ENCODE measurements at places on chromosomes 3 and 15.

GRCh38 chr3:185734725-185735096 lies 90.1 kb downstream of the IGF2BP2 start:
- no peak for DNase-seq

GRCh38 chr3:59782664-59783063 lies 732.8 kb upstream of the CFAP20DC start:
- DNase-seq = no peak

DNA sequence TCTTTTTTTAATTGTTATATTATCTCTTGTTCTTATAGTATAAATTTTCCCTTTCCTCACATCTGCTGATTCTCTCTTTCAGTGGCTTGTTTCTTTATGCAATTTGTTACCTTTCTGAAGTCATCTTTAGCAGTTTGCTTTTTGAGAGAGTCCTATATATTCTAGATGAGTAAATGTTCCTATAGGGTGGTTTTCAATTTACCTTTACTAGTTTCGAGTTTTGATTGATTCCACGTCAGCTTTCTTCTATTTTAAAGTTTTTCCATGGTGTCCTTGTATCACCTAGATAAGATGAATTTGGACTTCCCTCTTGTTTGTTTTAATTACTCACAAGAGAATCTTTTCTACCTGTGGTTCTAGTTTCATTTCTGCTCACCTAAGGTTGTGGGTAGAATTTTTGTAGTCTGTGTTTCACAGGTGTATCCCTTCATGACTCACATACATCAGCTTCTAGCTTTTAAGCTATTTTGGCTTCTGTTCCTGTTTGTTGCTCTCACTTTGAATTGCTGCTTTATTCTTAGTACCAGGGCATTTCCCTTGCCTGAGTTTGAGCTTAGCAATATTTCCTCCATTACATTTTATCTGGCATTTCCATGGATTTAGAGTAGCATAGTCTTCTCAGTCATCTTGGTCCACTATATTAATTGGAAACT lies 6.4 kb downstream of the TEX9 start:
- DNase-seq = no peak

GRCh38 chr15:33443708-33444107 lies 132.9 kb downstream of the RYR3 start:
- DNase-seq = no peak

- DNase-seq = peak; percentile 26
These were observed 30.0 kb upstream of the NR2E3 start for GRCh38 chr15:71780115-71780976.

GRCh38 chr3:45929042-45929679 lies 14.1 kb upstream of the CXCR6 start:
- no peak for DNase-seq

- no peak for DNase-seq
These were observed 283.8 kb upstream of the ADAMTS9 start for GRCh38 chr3:64971602-64972001.

DNA sequence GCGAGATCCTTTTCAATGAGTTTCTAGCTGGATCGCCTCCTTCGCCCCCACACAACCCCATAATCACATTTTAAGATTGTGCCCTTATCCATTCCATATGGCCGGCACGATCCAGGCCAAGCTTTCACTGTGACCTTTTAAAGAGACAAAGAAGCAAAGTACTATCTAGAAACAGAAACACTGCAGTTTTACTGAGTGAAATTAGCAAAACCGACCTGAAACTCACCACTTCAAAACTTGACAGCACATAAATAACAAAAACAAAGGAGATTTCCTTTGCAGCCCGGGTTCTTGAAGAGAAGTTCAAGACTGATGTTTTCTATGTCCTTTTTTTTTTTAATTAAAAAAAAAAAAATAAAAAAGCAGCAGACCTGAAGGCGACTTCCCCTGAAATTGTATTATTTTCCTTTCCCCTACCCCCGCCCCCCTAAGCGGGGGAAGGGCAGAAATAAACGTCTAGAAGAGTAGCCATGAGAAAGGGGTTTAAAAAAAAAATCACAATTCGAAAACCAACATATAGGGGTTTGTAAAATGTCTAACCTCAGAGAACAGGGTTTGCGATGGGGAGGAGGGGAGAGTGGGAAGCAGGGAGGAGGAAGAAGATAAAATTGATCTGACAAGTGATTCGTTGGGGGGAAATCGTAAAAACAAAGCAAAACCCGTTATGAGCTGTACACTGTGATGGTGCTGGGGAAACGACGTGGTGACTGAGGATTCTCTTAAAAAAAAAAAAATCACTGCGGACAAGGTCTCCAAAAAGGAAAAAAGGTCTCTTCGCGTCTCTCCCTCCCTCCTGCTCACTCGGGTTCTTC lies 1.5 kb downstream of the SATB1 start:
- peak; percentile 22 for DNase-seq

- no peak for DNase-seq
These were observed 620 bp upstream of the UBR1 start for GRCh38 chr15:43106486-43106829.

DNA sequence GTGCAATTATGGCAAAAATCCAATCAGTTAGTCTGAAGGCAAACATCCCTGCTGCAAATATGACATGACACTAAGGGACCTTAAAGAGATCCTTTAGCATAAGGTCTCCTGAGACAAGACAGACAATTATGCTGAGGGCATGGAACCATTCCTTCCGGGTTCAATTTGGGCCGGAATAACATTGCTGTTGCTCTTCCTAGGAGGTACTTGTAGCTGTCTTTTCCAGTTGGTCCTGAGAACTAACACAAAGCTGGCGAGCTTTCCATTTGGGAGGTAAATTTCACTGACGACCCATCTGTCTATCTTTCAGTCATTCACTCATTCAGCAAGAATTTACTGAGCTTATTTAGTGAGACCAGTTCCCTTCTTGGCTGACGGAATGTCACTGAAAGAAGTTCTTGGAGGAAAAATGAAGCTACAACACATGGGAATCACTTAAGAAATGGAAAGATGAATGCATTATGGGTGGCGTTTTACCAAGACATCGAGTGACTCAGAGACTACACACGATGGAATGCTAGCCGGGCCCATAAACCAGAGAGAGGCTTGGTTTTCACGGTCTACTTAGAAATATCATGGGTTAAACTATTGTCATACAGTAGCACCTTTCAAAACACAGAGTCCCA lies 215.5 kb downstream of the PDZRN3 start:
- DNase-seq = no peak

GRCh38 chr3:120569222-120570057 lies 26.7 kb upstream of the NDUFB4 start:
- DNase-seq = no peak

DNA sequence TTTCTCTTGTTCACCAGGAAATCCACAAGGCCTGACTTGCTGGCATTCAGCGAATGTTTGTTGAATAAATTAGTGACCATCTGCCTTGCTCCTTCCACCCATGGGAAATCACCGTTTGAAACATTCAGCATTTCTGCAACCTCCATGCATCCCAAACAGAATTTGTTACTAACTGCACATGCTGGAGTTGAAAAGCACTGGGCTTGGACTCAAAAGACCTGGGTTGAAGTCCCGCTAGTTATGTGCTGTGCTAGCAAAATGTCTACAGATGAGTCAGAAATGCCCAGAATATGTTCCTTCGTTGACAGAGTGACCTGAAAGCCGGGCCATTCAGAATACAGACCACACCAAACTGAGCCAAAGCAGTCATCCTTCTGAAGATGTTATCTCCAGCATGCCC lies 144.6 kb downstream of the ALDH1A2 start:
- no peak for DNase-seq

DNA sequence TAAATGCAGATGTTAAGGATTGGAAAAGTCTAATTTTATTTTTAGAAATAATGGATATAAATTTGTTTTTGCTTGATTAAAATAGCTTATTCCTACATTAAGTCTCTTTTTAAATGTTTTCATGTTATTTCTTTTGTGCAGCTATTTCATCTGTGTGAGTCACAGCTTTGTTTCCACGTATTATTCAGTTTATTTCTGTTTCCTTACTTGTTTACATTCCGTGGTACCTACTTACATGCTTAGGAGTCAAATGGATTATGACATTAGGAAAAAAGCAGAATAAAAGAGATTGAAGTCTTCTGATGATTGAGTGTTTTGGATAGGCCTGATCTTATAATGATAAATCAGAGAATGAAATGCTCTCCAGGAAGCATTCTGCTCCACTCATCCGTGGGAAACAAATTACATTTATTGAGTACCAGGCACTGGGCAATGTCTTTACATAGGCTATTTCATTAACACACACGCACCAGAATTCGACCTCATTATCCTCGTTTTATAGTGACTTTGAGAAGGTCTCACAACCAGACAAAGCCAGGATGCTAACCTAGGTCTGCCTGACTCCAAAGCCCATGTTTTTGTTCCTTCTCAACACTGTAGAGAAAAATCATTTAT lies 38.1 kb upstream of the RASA2 start:
- no peak for DNase-seq

DNA sequence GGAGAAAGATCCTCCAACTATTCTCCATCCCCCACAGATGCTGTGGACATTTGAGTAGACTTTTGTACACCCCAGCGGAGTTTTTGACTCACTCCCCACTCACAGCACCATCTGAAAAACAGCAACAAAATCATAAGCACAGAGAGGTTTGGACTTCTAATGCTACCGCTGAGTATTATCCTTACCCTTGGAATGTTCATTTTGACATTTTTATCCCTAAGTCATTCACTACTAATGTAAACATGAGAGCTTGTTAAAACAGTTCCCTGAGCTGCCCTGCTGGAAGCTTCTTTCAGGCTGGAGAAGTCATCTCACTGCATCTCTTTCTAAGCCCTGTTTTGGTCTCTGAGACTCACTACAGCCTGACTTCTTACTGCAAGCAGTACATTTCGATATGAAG lies 1045.9 kb downstream of the MCTP2 start:
- no peak for DNase-seq

- no peak for DNase-seq
These were observed 187.1 kb downstream of the RAP2B start for GRCh38 chr3:153349108-153349499.

DNA sequence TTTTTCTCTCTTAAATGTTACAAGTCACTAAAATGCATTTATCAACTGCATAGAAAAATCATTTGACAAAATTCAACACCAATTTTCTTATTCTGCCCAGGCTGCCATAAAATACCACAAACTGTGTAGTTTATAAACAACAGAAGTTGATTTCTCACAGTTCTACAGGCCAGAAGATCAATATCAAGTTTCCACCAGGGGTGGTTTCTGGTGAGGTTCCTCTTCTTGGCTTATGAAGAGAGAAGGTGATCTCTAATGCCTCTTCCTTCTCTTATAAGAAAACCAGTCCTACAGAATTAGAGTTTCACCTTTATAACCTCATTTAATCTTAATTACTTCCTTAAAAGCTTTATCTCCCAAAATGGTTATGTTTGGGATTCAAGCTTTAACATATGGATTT lies 10.9 kb upstream of the CD200R1L start:
- no peak for DNase-seq

GRCh38 chr3:13876451-13877100 lies 3.3 kb downstream of the WNT7A start:
- DNase-seq = no peak

DNA sequence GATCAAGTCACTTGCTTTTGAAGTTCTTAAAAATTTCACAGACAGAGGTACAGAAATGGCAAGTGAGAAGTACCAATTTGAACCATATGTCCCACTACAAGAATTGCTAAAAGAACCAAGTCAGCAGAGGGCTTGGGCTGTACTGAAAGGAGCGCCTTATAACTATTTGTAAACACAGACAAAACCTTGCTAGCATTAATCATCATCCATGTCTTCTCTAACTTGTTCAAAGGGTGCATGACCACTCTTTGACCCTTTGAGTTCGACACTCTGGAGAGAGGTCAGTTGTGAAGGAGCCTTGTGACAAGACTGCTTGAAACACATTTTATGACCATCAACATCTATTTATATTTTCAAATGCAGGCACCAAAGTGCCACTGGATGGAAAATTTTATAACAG lies 191.7 kb downstream of the PDZRN3 start:
- DNase-seq = no peak

- DNase-seq = no peak
These were observed 81.3 kb upstream of the ABI3BP start for GRCh38 chr3:101074518-101074917.

DNA sequence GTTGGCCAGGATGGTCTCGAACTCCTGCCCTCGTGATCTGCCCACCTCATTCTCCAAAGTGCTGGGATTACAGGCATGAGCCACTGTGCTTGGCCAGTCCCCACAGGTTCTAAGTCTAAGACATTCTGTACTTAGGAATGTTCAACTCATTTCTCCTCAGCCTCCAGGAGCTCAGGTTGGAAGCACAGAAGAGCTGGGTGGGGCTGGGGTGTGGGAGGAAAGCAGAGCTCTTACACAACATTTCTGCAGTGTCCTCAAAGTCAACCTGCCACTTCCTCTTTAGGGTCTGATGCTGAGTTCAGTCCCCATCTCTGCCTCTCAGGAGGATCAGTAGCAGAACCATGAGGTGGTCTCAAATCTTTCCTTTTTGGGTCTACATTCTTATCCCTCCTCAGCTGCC lies 75.5 kb downstream of the MRPL46 start:
- DNase-seq = no peak

- DNase-seq = no peak
These were observed 22.2 kb upstream of the RAF1 start for GRCh38 chr3:12686096-12686495.
